ENCODE measurements at places on chromosomes 7 and 10.

GRCh38 chr7:134593530-134594392, 44.9 kb downstream of the AKR1B15 start:
- DNase-seq = no peak

GRCh38 chr7:199483-200249, 7.3 kb downstream of the FAM20C start:
- no peak for DNase-seq

DNA sequence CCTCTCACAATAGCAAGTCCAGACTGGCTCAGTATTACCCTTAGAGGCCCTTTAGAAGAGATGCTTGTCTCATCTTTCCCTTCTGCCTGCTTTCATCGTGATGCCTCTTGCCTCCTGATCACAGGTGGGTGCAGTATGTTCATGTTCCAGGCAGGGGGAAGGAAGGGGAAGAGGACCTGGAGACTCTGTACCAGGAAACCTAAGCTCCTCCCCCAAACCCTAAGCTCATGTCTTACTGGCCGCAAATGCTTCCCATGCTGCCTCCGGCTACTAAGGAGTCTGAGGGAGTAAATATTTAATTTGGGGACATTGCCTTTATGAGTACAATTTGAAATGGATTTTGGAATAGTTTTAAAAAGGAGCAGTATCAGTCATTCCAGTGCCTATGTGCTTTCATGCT, 192.6 kb downstream of the CDCA7L start:
- no peak for DNase-seq

DNA sequence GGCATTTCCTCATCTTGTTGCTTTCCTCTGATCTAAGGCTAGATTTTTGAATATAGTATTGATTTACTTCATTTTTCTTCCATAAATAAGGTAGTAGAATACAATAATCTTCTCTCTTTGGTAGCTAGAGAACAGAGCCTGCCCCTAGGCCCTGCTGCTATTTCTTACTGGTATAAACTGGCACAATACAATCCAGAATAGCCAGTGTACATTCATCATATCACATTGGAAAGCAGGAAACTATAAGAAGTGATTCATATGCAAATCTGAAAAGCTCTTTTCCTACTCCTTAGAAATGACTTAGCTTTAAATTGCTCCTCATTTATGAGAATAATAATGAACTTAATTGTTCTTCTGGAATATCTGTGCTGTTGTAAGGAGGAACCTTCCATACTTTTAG, 100.2 kb downstream of the KCND2 start:
- DNase-seq = no peak

DNA sequence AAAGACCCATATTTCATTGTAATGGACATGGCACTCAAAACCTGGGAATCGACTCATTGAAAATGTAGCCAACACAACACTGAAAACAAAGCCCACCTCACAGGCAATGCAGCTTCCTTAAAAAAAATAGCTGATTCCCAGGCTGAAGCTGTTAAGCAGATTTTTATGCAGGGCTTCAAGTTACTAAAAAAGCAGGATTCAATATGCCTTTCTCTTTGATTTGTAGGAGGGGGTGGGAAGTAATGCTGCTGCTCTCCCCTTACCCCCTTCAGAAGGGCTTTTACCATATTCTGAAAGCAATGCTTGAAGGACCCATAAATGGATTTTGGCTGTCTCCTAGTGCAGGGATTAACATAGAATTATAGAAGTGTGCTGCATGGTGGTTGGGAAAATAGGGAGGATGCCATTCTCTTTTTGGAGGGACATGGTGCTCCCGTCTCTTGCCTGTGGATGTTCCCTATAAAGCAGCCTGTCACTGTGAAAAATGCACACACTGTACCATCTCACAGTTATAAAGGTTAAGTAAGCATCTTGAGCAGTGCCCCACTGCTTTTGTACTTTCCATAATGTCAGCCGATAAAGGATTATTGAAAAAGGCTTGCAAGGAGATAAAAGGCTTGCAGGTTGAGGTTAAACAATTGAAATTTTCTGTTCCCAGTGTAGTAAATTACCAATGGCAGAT, 262.8 kb downstream of the AUTS2 start:
- DNase-seq = no peak

DNA sequence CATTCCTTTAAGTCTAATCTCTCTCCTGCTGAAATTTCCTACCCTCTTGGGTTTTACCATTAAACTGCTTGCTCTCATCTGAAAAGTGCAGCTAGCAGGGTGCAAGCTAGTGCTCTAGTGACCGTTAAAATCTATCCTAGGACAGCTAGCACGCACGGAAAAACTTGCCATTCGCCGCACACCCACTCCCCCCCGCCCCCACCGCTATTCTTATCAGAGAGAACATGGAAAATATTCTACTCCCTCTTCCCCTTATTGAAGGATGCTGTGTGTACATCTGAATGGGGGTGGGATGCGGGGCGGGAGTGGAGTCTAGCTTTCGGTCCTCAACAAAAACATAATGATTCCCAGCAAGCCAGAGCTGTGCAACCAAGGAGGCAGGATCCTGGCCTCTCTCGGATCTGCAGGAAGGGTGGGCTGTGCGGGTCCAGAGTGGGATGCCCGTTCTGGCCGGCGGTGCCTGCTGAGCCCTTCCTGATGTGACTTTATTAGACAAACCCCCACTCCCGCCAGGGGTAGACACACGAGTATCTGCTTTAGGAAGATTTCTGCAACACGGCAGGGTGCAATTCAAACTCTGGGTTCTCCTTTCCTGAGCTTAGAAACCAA, 1.1 kb upstream of the ADRA2A start:
- DNase-seq = no peak

DNA sequence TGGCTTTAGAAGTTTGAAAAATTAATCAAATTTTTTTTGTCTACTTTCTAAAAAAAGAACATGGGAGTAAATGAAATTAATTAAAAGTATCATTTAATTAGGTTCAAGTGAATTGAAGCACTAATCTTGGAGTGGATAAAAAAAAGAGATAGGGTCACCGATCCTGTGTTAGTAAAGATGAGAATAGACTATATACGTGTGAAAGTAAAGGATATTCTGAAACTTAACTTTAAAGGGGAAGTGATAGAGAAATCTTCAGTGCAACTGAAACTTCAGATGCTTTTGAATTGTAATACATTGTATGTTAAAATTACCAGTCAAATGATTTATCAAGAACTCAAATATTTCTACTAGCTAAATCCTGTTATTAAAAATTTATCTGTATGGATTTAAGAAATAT, 4.8 kb downstream of the NHLRC2 start:
- DNase-seq = no peak

DNA sequence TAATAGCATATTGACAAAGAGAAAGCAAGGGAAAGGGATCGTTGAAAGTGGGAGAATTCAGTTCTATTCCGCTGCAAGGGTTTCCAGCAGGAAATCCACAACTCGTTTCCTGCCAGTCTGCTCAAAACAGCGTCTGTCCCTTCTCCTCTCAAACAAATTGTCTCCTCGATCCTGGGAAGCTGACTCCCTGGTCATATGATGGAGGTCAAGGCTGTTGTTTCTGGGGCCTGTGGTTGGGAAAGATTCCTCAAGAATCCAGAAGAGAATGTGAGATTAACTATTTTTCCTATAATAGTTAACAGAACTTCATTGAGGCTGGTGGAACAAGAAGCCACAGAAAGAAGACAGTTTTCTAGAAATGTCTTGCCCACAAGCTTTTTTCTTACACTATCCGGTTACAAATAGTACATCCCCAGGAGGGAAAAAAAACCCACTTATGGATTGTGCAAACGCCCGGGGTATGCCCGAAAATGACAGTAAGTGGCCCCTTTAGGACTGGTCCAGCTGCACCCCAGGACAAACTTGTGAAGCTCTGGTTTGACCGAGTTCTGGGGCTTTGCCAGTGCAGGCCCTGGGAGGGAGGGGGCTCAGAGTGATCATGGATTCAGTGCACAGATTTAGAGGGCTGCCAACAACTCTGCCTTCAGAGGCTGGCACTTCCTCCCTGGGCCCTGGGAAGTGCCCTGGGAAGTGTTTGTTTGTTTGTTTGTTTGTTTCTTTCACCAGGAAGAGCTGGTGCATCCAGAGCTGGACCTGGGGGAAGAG, 49.4 kb upstream of the CTBP2 start:
- no peak for DNase-seq

DNA sequence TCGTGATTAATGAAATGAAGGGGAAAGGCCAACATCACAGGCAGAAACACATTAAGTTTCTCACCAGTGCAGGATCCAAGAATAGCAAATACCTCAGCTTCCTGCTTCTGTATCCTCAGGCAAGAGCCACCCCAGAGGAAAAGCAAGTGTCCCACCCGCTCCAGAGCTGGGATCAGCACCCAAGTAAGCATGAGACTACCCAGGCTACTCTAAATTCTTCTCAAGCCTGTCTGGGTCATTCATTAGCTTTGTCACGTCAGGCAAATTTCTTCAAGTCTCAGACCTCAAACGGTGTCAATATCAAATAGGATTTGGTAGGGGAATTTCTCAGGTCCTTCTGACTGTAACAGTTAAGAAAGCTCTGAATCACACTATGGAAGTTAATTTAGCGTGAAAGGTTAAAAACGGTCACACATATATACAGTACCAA, 59.0 kb downstream of the GNA12 start:
- DNase-seq = no peak

DNA sequence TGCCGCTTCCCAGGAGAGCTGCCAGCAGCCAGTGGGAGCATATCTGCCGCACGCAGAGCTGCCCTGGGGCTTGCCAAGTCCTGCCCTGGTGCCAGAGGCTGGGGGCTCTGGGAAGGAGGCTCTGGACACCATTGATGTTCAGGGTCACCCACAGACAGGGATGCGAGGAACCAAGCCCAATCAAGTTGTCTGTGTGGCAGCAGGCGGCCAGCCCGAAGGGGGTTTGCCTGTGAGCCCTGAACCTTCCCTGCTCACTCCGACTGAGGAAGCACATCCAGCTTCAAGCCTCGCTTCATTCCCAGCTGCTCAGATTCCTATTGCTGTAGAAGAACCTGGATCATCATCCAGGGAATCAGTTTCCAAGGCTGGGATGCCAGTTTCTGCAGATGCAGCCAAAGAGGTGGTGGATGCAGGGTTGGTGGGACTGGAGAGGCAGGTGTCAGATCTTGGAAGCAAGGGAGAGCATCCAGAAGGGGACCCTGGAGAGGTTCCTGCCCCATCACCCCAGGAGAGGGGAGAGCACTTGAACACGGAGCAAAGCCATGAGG, 94.6 kb downstream of the TACC2 start:
- no peak for DNase-seq

GRCh38 chr7:130381468-130382312, 1.4 kb downstream of the CPA1 start:
- no peak for DNase-seq

DNA sequence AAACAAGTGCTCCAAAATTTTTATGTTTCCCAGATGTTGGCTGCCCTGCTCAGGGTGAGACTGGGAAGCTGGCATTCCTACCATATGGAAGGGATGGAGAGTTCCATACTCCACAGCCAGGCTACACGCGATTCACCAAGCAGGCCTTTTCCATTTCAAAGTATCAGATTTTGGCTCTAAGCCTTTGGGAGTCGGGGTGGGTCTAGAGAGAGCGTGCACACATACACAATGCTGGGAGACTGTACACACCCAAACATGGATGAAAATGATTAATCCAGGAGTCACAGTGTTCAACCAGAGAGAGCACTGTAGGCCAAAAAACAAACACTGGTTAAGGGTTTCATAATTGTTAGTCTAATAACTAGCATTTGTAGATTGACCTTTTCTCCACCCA, 295.0 kb downstream of the BICC1 start:
- DNase-seq = no peak
